ENCODE measurements at places on chromosomes 16 and 17.

GRCh38 chr17:56786989-56787482, 46.7 kb downstream of the C17orf67 start:
- DNase-seq = peak; percentile 96

DNA sequence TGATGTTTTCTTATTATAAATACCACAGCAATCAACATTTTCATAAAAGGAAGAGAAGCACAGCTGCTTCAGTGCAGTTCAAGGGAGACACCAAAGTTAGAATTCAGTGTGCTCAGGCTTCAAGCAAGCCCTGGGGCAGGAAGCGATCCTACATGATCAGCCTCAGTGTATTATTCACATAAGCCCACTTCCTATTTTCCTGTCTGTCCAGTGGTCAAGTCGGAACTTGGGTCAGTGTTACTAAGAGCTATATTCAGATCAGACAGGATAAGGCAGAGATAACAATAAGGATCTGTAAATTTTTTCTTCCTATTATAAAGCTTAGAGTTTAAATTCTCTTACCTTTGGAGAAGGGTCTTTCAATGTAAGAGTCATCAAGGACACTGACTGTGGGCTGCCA, 12.9 kb downstream of the HEATR6 start:
- DNase-seq = peak; percentile 41

DNA sequence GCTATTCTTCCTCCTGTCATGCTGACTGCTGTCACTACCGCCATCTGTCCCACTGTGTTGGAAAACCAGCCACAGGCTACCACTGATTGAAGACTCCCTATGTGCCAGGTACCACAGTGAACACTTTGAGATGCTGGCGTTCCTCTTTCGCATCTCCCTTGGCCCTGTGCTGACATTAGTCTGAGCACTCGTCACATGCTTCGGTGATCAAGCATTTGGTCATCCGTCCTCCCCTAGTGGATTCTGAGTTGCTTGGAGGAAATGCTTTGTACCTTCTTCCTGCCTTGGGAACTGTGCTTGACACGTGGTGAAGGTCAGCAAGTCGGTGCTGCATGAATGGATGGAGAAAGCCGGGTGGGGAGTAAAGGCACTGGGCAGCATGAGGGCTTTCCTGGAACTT, 260.1 kb downstream of the SNX29 start:
- no peak for DNase-seq

- no peak for DNase-seq
These were observed 9.3 kb downstream of the JPT1 start for GRCh38 chr17:75144816-75145512.

DNA sequence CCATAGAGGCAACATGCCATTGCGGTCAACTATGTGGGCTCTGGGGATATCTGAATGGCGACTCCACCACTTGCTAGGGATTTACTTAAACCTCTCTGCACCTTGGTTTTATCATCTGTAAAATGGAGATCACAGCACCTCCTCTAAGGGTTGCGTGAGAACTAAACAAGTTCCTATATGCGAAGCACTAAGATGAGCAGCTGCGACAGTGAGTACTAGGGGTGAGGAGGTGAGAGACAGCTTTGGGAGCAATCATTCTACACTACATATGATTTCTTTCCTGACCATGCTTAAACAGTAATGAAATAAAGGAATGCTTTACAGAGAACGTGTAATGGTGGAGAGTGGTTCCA, 61.4 kb downstream of the CREBBP start:
- no peak for DNase-seq

- peak; percentile 87 for DNase-seq
These were observed 11.6 kb downstream of the ACLY start for GRCh38 chr17:41907185-41907556.

DNA sequence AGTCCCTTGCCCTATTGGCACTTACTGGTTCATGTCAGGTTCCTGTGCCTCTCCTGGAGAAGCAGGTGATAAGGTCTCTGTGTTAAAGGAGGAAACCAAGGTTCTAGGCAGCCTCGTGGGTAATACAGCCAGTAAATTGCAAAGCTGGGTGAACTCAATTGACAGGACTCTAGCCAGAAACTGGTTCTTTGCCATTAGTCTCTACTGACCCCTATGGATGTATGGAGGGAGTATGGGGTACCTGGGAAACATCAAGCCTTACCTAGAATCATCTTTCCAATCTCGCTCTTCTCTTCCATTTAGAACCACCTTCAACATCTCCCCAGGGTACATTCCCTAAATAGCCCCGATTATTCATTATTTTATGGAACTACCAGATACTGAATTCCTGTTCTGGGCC, 169.3 kb downstream of the CDH13 start:
- no peak for DNase-seq

- peak; percentile 97 for DNase-seq
These were observed at the start of gene CLTC for GRCh38 chr17:59619298-59620063. Gene CLTC (plus strand): TSS chr17:59619895. CDS start chr17:59620132, 237 bp downstream.

DNA sequence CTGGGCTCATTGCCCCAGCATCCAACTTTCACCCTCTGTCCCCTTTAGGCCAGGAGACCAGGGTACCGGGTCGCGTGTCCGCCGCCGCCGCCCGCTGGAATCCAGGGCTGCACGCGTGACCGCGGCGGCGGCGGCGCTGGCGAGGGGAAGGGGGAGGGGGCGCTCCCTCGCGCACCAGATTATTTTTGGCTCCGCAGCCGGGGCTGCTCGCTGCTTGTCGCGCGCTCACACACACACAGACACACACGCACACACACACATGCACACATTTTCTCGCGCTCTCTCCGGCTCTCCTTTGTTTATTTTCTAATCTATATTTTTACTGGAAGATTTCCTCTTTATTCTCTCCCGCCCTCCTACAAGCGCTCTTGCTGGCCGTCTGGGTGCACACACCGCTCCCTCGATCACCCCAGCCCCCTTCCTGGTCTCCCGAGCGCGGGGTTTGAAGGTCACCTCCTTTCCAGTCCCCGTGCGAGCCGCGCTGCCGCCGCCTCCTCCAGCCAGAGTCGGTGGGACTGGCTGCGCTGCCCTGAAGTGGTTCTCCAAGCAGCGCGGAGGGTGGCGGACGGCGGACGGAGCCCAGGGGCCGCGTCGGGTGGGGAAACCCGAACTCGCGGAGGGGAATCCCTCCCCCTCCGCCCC, 921.4 kb upstream of the EEF2KMT start:
- DNase-seq = no peak

Data from EH (cell line).